A673 (cell line): ENCODE measurements at places on chromosomes 12 and 14.
A peak's percentile ranks its signal among the peaks of the same experiment; 100 is the strongest.

- DNase-seq, result no peak
These were observed 6.7 kb upstream of the KRT86 start for GRCh38 chr12:52267699-52268098.

DNA sequence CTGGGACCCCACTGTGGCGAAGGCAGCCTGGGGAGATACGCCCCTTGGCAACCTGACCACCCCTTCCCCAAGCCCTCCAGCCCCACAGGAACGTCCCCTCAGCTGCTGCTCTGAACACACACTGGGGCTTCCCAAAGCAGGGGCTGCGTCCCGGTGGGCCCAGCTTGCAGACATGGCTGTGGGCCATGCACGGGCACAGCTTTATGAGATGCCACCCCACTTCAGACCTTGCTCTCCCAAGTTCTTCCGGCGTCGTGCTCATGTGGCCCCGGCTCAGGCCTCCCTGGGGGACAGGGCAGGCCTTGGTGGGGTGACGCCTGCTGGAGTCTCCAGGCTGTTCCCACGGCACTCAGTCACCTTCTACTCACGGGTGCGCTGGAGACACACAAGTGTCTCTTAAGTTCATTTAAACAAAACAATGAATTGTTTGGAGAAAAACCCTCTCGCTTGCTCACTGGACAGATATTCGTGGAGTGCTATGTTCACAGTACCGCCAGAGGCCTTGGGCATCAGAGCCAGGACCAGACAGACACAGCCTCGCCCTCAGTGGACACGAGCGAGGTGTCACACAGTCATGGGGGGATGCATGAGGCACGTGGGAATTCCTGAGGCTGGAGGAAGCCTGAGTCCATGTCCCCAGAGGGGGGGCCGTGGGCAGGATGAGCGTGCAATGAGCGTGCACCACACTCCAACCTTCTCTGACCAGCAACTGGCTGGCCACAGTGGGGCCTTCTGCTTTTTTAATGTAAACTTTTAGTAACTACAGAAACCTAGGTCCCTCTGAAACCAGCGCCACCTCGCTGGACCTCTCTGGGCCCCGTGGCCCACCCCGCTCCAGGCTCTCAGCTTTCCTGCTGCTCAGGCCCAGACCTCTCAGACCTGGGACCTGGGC lies 4.3 kb downstream of the GALNT9 start:
- no peak for DNase-seq

DNA sequence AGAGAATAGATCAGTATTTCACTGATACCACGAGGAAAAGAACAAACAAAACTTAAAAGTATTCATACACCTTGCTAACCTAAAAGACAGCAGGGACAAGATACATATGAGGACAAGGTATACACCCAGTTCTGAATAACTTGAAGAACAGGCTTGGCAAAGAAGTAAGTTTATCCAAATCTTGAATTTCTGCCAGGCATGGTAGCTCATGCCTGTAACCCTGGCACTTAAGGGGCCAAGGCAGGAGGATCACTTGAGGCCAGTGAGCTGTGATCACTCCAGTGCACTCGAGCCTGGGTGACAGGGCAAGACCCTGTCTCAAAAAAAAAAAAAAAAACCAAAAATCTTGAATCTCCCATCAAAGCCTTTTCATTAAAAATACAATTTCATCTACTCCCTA lies 25.0 kb downstream of the EIF2S1 start:
- no peak for DNase-seq

DNA sequence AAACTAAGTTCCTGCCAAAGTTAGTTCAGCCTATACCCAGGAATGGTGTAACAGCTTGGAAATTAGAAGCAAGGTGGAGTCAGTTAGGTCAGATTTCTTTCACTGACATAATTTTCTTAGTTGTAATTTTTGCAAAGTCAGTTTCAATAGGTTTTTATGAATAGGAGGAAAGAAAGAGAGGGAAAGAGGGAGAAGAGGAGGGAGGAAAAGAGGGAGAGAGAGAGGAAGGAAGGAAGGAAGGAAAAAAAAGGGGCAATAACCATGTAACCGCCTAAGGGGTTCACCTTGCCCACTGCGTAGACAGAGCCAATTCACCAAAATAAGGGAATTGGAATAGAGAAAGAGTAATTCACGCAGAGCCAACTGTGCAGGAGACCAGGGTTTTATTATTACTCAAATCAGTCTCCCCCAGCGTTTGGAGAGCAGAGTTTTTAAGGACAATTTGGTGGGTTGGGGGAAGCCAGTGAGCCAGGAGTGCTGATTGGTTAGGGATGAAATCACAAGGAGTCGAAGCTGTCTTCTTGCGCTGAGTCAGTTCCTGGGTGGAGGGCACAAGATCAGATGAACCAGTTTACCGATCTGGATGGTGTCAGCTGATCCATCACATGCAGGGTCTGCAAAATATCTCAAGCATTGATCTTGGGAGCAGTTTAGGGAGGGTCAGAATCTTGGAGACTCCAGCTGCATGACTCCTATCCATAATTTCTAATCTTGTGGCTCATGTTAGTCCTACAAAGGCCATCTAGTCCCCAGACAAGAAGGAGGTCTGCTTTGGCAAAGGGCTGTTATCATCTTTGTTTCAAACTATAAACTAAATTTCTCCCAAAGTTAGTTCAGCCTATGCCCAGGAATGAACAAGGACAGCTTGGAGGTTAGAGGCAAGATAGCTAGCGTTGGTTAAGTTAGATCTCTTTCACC lies 126.0 kb upstream of the AMIGO2 start:
- no peak for DNase-seq

GRCh38 chr12:107583551-107583950 lies 102.0 kb upstream of the PWP1 start:
- DNase-seq, result no peak

GRCh38 chr14:90582166-90582565 lies 185.3 kb downstream of the CALM1 start:
- no peak for DNase-seq

DNA sequence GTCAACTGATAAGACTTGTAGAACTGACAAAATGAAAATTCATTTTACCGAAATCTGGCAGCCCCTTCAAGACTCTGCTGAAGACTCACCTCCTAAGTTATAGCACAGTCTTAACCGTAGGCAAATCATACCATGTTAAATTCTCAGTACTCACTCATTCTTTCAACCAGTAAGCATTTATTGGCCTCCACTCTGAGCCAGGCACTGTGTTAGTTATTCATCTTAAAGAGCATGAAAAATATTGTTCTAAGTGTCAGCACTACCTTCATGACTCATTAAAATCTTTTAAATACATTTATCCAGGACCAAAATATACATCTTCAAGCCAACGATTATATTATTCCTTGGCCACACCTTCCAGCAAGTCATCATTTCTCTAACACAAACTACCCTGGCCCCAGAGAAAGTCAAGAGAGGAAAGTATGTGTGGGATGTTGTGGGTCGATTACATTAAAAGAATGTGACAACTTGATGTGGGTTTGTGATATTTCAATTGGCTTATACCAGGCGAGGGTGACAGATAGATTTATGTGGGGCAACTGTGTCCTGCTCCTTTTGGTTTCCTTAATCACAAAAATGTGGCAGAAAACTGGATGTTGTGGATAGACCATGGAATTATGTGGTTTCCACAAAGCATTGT lies 55.0 kb downstream of the TMEM30B start:
- no peak for DNase-seq

GRCh38 chr12:131990066-131990979 lies 40.6 kb downstream of the EP400 start:
- peak; percentile 88 for DNase-seq

DNA sequence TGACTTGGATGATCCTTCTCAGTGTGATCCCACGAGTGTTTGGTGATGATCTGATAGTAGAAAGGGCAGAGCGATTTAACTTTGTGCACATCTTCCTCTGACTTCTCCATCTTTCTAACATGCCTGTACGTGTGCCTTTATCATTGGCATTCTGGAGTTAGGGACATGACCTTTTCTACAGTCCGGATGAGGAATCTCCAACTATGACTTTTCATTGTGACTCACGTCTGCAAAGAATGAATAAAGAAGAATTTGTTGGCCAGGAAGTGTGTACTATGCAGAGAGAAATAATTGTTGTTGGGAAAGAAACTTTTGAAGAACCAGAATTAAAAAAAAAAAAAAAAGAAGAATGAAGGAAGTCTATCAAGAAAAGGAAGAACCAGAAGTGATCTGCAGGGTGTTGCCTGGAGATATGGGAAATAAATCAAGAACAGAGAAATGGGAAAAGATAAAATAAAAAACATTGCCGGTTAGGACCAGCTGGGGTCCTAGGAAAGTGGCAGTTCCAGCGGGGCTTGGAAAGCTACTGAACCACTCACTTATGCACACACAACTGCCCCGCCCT lies 25.3 kb downstream of the PPFIBP1 start:
- DNase-seq, result no peak

GRCh38 chr12:120903412-120904196 lies 554 bp downstream of the SPPL3 start:
- DNase-seq, result peak; percentile 6

DNA sequence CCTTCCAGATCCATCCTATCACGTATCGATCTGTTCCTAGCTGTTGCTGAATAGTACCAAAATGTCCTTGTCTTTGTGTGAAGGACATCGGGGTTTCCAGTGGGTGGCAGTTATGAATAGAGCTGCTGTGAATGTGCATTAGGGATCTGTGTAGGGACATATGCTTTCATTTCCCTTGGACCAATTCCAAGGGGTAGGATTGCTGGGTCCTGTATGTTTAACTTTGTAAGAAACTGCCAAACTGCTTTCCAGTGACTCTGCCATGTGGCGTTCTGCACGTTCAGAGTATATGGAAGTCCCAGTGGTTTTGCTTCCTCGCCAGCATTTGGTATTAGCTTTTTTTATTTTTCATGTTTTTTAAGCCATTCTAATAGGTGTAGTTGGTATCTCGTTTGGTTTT lies 28.6 kb downstream of the PACS2 start:
- peak; percentile 40 for DNase-seq

GRCh38 chr14:69657950-69658355 lies 46.6 kb downstream of the SUSD6 start:
- DNase-seq, result no peak

DNA sequence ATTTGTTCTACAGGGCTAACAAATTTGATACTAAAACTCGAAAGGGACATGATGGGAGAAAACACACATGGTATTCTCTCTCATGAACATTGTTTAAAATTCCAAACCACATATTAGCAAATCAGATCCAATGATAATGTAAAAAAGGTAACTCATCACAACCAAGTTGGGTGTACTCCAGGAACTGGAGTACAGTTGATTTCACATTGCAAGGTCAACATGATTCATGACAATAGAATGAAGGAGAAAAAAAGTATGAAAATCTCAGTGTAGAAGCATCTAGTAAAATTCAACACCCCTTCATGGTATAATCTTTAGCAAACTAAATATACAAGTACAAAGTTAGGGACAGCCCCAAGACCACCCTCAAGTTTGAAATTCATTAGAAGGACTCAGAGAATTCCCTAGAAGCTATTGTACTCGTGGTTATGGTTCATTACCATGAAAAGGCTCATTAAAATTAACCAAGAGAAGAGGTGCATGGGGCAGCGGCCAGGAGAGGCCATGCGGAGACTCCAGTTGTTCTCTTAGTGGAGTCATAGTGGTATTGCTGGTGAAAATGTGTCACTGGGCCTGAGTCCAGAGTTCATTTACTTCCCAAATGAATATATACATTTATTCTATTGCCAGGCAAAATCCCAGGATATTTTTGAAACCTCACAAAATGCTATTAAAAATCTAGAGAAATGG lies 3.1 kb upstream of the CDCA4 start:
- DNase-seq, result no peak

DNA sequence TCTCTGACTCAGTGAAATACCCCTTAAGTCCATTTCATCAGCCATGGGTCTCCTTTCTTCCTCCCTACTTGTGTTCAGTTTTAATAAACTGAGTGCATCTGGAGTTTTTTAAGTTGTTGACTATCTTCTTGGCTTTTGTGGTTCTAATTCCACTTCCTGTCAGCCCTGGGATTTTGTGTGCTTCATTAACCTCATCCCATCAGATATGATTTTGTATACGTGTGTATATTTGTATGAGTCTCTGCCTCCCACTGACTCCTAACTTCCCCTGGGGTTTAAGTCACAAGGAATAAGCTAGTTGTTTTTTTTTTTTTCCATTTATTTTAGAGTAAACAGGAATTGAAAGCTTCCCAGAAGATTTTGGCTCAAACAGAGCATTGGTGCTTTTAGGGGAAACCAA lies 62.7 kb downstream of the TTLL5 start:
- DNase-seq, result peak; percentile 41

- peak; percentile 62 for DNase-seq
These were observed 77.4 kb downstream of the FBXL14 start for GRCh38 chr12:1517007-1517406.

DNA sequence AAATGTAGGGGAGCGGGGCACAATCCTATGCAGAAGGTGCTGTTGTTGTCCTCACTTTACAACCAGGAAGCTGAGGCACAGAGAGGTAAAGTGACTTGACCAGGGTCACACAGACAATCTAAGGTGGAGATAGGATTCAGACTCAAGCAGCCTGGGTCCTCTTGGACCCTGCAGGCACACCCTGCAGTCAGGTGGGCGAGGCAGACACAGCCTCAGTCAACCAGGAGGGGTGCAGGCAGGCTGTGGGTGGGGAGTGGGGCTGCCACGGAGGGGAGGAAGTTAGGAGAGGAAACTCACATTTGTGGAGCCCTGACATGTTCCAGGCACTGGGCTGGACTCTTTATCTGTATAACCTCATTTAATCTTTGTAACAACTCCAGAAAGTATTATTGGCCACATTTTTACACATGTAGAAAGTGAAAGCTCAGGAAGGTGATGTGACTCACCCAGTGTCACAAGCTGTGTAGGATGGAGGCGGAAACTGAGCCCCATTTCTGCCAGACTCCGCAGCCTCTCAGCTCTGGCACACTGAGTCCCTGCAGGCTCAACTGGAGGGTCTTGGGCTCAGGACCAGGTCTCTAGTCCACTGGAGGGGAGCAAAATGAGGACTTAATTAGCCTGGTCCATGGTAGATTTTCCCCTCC lies 24.9 kb upstream of the CHGA start:
- no peak for DNase-seq

- DNase-seq, result peak; percentile 47
These were observed 27.0 kb downstream of the PDE6H start for GRCh38 chr12:14999695-15000365.

DNA sequence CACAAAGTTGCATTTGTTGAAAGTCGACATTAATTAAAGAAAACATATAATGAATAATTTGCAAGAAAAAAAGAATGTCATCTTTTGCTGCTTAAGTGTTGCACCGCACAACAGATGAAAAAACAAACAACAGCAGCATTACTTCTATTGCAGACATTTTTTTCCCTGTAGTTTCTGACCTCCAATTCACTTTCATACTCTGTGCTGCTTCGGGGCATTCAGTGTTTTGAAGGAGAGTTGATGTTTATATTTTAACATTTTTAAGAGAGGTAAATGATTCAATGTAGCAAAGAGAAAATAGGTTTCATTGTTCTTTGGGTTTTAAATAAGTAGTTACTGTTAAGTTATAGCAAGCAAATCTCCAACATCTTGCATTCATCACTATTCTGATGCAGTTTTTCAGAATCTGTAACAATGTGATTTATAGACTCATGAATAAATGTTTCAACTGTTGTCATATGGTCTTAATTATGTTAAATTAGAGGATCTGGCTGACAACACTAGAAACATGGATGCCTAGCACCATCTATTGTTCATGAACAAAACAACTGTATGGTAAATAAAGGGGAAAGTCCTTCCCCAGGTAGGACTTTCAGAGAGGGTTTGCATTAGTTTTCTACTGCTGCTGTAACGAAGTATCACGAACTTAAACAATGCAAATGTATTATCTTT lies 168.1 kb downstream of the BCAT1 start:
- peak; percentile 78 for DNase-seq
